Spinal cord (tissue), 10 donors: ENCODE measurements at places on chromosomes 2 and 18.

- DNase-seq: no peak
Observed at GRCh38 chr2:154658854-154659253, 39.6 kb upstream of the KCNJ3 start.

GRCh38 chr2:104840893-104841585 is 12.9 kb upstream of the POU3F3 start:
- DNase-seq: no peak

GRCh38 chr18:62838475-62839098 is 123.2 kb downstream of the PHLPP1 start:
- no peak for DNase-seq

GRCh38 chr2:79994965-79995364 is 309.6 kb downstream of the LRRTM1 start:
- DNase-seq: no peak

GRCh38 chr18:29083545-29083944 is 906.6 kb upstream of the CDH2 start:
- DNase-seq: no peak

DNA sequence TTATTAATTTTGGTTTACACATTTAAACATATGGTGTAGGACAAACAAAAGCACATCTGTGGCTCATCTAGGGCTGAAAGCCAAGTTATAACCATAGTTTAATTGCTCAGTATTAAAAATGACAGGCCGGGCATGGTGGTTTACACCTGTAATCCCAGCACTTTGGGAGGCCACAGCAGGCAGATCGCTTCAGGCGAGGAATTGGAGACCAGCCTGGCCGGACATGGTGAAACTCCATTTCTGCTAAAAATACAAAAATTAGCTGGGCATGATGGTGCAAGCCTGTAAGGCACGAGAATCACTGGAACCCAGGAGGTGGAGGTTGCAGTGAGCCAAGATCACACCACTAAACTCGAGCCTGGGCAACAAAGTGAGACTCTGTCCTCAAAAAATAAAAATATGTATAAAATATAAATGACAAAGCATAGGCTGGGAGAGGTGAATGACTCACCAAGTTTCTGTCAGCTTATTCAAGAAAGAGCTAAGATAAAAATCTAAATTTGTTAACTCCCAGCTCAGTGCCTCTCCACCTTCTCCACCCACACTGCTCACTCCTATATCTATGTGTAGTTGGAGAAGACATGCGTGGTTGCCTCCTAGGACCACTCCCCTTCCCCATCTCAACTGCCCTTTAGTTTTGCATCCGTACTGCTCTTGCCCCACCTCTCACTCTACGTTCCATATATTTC is 79.2 kb upstream of the PID1 start:
- no peak for DNase-seq

DNA sequence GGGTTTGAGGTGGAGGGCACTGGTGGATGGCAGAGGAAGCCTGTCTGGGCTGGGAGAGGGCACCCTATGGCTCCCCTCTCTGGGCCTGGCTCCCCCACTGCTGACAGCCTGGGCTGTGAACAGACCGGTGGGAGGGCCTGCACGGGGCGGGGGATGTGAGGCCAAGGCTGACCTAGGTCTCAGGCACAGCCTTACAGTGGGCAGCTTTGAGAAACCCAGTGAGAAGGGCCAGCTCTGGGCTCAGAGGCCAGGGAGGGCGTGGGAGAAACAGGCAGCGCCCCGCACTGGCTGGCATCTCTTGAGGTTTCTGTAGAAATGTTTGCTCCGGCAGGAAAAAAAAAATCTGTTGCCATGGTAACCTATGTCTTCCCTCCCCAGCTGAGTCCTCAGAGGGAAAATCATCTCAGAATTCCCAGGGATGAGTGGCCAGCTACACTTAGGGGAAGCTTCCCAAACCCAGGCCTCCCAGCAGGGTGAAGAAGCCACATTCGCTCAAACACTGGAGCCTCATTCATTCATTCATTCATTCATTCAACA is 71.7 kb upstream of the TAF1B start:
- no peak for DNase-seq

DNA sequence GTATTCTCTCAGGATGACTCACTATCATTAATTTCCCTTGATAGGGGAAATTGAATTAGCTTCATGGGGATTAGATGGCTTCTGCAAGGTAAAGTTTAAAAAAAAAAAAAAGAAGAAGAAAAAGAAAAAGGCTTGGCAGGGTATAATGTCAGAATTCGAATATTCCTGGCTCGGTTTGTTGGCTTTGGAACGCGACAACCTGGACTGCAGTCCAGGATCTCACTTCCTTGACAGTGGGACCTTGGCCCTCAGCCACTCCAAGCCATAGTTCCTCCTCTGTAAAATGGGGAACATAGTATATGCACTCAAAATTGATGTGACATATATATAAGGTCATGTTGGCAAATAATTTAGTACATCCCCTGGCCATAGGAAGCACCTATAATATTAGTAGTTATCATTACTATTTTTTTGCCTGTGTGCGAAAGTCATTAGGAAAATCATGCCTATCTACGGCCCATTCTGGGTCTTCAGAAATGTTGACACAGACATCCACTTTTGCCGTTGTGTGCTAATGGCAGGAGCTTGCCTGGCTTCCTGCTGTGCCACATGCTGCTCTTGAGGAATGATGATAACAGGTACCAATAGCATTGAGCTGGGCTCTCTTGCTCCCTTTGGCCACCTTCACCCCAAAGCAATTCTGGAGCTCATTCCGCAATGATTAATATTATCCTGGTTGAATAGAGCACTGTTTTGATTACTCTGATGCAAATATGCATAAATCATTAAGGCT is 97.9 kb downstream of the MTCL1 start:
- no peak for DNase-seq
